ENCODE measurements at places on chromosomes 16 and 17. TPM values are rescaled to one million over a fixed set of nuclear protein-coding genes. Genes with fewer than 3 reads are reported as not detected.

GRCh38 chr16:21666772-21667171 lies 3.0 kb downstream of the OTOA start:
- no peaks in the 10 kb centered on the region for H3K27me3 ChIP-seq
- peaks cover 8% of the 10 kb centered on the region for H3K4me1 ChIP-seq
- no peaks in the 10 kb centered on the region for H3K36me3 ChIP-seq
- H3K27ac ChIP-seq: no peak overlapping the region
- no peak overlapping the region for H3K4me3 ChIP-seq
- no peak for DNase-seq

GRCh38 chr17:72970246-72970645 lies 122.2 kb downstream of the SLC39A11 start:
- peaks cover 4% of the 10 kb centered on the region for H3K4me1 ChIP-seq
- H3K4me3 ChIP-seq: no peak overlapping the region
- no peak overlapping the region for H3K27ac ChIP-seq
- no peaks in the 10 kb centered on the region for H3K36me3 ChIP-seq

DNA sequence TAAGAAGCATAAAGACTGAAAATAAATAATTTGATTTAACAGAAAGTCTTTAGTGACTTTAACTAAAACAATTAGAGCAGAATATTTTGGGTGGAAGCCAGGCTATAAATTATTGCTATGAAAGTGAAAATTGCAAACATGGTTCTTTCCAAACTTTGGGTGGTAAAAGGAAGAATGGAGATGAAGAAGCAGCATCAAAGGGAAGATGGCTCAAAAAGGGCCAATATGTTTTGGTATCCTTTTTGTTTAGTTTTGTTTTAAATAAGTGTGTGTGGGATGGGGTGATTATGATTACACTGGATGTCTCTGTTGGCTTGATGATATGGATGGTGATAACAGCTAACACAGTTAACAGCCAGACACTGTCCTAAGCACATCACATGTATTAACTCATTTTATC lies 153.7 kb downstream of the CYB561 start:
- H3K4me3 ChIP-seq: no peak overlapping the region
- H3K27me3 ChIP-seq: no peaks in the 10 kb centered on the region

DNA sequence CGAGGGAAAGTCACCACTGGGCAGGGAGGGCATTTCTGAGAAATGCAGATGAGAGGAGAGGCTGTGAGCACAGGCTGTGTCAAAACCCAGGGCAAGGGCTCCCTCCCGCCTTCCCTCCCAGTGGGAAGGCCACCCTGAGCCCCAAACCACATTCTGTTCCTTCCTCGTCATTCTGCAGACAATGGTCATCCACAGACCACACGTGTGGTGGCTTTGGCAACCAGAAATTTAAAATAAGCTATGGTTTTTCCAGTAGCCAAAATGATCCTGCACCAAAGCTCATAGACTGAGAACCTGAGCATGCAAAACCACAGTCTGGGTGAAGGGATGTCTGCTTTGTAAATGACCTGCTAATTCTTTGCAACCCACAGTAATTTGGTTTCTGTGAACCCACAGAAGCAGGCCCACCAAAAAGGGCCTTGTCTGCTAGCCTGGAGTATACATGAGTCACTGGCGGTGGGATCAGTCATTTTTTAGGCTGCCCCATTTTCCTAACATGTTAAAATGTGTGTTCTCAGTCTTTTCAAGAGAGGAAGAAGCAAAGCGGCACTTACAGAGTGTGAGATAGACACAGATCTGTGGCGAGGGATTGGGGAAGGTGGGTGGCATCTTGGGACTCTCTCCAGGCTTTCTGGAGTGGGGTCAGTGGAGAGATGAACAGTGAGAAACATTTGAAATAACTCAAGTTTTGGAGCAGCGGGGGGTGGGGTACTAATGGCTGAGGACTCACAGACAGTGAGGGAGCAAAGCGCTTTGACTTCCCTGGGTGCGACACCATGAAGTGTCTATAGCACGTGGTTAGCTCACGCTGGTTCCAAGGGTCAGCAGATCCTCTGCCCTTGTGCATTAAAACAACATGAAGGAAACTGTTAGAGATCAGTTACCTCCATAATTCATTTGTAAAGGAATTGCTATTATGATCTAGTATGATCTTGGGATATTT lies 20.5 kb downstream of the GRB7 start:
- H3K27ac ChIP-seq: no peak overlapping the region
- no peak for DNase-seq
- no peaks in the 10 kb centered on the region for H3K27me3 ChIP-seq

GRCh38 chr16:4980691-4981090 lies 22.6 kb downstream of the SEC14L5 start:
- no peaks in the 10 kb centered on the region for H3K36me3 ChIP-seq
- no peak overlapping the region for H3K4me3 ChIP-seq
- DNase-seq: no peak
- H3K27ac ChIP-seq: no peak overlapping the region
- H3K27me3 ChIP-seq: no peaks in the 10 kb centered on the region

- no peak overlapping the region for H3K27ac ChIP-seq
- H3K4me3 ChIP-seq: no peak overlapping the region
- peaks cover 34% of the 10 kb centered on the region for H3K4me1 ChIP-seq
Observed at GRCh38 chr17:50471009-50471905, 2.6 kb upstream of the CHAD start.

DNA sequence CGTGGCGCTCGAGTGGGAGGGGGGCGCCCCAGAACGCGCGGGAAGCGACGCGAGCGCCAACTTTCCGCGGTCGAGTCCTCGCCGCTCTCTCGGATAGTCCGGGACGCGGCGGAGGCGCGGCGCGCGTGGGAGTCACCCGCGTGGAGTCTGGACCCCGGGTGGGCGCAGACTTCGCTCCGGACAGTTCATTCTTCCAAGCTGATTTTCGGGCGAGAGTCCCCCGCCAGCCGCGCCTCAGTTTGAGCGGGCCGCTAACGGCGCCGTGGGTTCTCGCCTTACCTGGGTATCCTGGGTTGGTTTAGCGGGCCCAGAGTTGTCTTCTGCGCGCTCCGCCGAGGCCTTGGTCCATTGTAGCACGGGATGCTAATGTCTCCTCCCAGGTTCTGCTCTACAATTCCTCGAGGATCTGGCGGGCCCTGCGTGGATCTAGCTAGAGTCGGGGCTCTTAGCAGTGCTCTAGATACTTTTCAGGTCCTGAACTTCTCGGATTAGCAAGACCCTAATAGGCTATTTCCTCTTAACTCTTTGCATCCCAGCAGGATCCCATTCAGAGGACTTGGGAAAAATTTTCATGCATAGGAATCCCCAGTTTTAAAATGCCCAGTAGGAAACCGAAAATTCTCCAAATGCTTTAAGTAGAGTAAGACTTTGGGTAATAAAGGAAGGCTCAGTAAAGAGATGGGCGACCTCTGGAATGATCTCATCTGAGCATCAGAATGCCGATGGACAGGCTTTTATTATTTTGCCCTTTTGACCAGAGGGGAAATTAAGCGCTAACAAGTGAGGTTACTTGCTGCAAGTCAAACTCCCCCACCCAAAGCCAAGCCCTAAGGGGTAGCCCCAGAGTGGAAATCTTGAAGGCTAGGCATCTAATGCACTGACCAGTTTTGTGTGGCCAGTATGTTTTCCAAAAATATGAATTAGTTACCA lies 537 bp upstream of the GJC1 start:
- H3K27ac ChIP-seq: no peak overlapping the region
- no peaks in the 10 kb centered on the region for H3K36me3 ChIP-seq
- H3K4me1 ChIP-seq: peaks cover 16% of the 10 kb centered on the region

GRCh38 chr17:82126556-82127314 lies 28.7 kb upstream of the FASN start:
- no peak for DNase-seq
- no peak overlapping the region for H3K27ac ChIP-seq
- H3K36me3 ChIP-seq: peaks cover 2% of the 10 kb centered on the region
- no peaks in the 10 kb centered on the region for H3K27me3 ChIP-seq
- H3K4me3 ChIP-seq: no peak overlapping the region
- no peaks in the 10 kb centered on the region for H3K4me1 ChIP-seq

GRCh38 chr16:69921127-69921526 lies 30.0 kb upstream of the CLEC18A start:
- peaks cover 16% of the 10 kb centered on the region for H3K4me1 ChIP-seq
- no peak overlapping the region for H3K4me3 ChIP-seq
- DNase-seq: no peak
- no peaks in the 10 kb centered on the region for H3K27me3 ChIP-seq
- no peaks in the 10 kb centered on the region for H3K36me3 ChIP-seq

The KRTAP1-1 gene
- not detected for total RNA-seq

The PRDM7 gene
- total RNA-seq: not detected

The FBXO39 gene
- not detected for total RNA-seq

The TIMP2 gene
- total RNA-seq: 53.7 TPM

The NPIPB8 gene
- total RNA-seq: not detected

The TK1 gene
- total RNA-seq: 4.9 TPM
